ENCODE measurements at places on chromosomes 12 and 14.

- DNase-seq = no peak
These were observed 213.4 kb downstream of the PHETA1 start for GRCh38 chr12:111155521-111155920.

DNA sequence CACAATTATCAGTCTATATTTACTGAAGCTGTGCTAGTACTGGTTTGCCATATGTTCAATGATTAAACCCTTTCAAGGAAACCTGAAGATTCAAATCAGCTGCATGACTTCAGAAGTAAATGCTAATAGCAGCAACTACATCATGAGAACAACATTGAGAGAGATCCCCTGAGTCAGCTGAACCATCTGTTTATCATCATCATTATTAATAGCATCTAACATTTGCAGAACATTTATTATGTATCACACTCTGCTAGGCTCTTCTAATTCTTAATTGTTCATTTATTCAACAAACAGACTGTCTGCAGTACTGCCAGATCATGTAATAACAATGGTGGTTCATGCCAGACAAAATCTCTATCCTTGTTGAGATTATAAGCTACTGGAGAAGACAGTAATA, 157.4 kb downstream of the KLHL28 start:
- DNase-seq = no peak

GRCh38 chr12:40976546-40976945, 211.6 kb upstream of the PDZRN4 start:
- DNase-seq = no peak

GRCh38 chr12:101238800-101239329, 28.8 kb upstream of the SLC5A8 start:
- no peak for DNase-seq

DNA sequence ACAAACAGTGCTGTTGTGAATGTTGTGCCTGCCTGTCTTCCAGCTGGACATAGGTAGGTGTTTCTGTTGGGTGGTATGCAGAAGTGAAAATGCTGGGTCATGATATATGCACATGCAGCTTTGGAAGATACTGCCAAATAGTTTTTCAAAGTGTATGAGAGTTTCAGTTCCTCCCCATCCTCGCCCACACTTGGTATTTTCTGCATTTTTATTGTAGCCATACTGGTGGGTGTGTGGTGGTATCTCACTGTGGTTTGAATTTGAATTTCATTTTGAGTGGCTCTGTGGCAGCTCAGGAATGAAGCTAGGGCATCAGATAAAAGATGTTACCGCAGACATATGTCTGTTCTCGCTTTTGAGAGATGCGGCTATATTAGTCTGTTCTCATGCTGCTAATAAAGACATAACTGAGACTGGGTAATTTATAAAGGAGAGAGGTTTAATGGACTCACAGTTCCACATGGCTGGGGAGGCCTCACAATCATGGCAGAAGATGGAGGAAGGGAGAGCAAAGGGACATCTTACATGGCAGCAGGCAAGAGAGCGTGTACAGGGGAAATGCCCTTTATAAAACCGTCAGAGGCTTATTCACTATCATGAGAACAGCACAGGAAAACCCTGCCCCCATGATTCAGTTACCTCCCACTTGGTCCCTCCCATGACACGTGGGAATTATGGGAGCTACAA, 183.1 kb downstream of the CAND1 start:
- no peak for DNase-seq

- no peak for DNase-seq
These were observed 297.3 kb upstream of the E2F7 start for GRCh38 chr12:77362509-77363210.

- DNase-seq = no peak
These were observed 90.7 kb upstream of the PTPRR start for GRCh38 chr12:71011261-71011660.

GRCh38 chr14:66426451-66426850, 59.7 kb upstream of the CCDC196 start:
- no peak for DNase-seq

GRCh38 chr14:76837524-76837923, 11.3 kb downstream of the LRRC74A start:
- no peak for DNase-seq

GRCh38 chr12:56382611-56383010, 20.0 kb upstream of the APOF start:
- DNase-seq = no peak

GRCh38 chr12:93763746-93764147, 86.6 kb downstream of the CRADD start:
- DNase-seq = no peak

DNA sequence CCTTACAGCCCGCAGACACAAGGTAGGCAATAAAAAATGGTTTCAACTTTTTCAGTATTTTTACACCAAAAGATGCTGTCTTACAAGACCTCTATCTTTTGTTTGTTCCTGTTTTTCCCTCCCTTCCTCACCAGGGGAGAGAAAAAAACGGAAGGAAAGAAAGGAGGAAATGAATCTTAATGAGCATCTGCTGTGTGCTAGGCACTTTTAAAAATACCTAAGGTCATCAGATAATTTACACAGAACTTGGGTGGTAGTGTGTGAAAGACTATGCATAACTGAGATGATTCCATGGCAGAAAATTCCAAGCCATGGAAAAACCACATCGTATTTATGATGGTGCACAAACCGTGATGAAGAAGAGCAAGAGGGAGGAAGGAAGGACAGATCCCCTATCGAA, 121.2 kb downstream of the DIP2B start:
- DNase-seq = no peak

GRCh38 chr12:5317556-5317955, 114.4 kb upstream of the NTF3 start:
- no peak for DNase-seq

Data from left kidney (tissue), 8 donors.